ENCODE measurements at places on chromosomes 5 and 9. TPM values are rescaled to one million over a fixed set of nuclear protein-coding genes. Genes with fewer than 3 reads are reported as not detected.

DNA sequence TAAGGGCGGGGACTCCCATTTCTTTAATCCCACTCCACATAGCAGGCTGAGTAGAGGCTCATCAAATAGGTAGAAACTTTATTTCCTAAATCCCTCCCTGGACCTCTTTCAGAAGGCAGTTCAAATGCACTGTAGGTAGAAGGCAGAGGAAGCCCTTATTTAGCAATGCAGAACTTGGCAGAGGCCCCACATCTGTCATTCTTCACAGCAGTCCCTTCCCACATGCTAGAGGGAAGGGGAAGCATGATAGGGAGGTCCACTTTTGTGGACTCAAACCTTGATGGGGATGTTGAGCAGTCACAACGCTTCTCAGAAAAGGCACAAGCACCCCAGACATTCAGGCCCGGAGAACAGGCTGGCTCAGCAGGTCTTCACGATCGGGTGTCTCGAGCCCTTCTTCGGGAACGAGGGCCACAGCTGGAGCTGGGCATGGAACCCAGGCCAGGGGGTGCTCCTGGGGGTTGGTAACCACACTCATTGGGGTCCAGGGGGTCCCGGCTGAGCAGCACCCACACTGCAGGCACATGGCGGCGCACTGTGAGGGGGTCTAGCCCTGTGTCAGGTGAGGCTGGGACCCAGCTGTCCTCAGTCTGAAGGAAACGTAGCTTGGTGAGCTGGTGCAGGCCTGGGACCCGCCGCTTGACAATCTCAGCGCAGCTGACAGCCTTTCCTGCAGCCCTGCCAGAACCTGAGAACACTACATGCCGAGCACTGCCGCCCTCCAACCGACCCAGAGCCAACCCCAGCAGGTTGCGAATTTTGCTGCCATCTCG, 1.3 kb downstream of the RPP25L start:
- H3K4me1 ChIP-seq = peaks cover 13% of the 10 kb centered on the region
- no peak overlapping the region for H3K4me3 ChIP-seq
- no peak overlapping the region for H3K27ac ChIP-seq
- H3K36me3 ChIP-seq = peaks cover 23% of the 10 kb centered on the region

DNA sequence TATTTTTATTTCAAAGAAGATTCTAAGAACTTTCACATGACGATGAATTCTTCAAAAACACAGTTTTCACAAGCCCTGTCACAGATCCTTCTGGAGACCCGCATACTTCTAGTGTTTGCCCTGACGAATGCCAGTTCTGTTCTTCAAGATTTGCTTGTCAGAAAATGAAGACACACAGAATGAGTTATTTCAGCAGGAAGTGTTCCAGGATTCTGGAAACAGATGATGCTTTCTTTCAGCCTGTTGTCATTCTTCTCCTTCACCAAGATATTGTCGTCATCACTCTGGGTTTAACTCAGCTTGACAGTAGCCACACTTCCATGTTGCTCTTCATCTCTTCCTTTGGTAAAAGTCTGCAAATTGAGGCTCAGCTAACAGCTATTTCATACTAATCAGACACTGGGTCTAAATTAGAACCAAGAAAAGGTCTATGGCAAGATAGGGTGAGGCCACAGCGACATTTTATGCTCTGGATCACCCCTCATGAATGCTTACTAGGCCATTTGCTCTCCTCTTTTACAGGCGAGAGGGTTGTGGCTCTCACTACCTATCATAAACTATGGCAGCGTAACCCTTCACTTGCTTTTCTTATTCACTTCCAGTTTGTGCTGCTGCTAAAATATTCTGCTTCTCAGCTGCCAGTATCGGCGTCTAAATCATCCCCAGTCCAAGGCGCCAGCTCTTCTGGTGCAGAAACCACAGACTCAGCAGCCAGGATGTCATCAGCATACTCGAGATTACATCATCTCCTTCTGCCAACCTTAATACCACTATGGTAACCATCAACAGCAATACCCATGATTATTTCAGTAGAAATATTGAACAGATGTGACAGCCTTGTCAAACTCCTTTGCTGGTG, 159.6 kb upstream of the TBCA start:
- no peaks in the 10 kb centered on the region for H3K4me1 ChIP-seq
- no peak for DNase-seq
- no peak overlapping the region for H3K4me3 ChIP-seq
- H3K36me3 ChIP-seq = no peaks in the 10 kb centered on the region
- no peak overlapping the region for H3K27ac ChIP-seq

GRCh38 chr5:169768416-169768815, 131.3 kb downstream of the DOCK2 start:
- no peaks in the 10 kb centered on the region for H3K4me1 ChIP-seq
- H3K4me3 ChIP-seq = no peak overlapping the region
- no peak overlapping the region for H3K27ac ChIP-seq
- no peaks in the 10 kb centered on the region for H3K36me3 ChIP-seq
- no peaks in the 10 kb centered on the region for H3K27me3 ChIP-seq
- DNase-seq = no peak

Gene GABRA1
- not detected for total RNA-seq

- H3K27ac ChIP-seq = no peak overlapping the region
- DNase-seq = peak; percentile 40
- peaks cover 75% of the 10 kb centered on the region for H3K36me3 ChIP-seq
- H3K4me3 ChIP-seq = no peak overlapping the region
Observed at GRCh38 chr9:98767915-98768314, 28.4 kb downstream of the ANKS6 start.

GRCh38 chr9:5483306-5483705, 27.0 kb upstream of the PDCD1LG2 start:
- no peak overlapping the region for H3K27ac ChIP-seq
- no peak overlapping the region for H3K4me3 ChIP-seq
- no peaks in the 10 kb centered on the region for H3K36me3 ChIP-seq
- DNase-seq = no peak
- no peaks in the 10 kb centered on the region for H3K27me3 ChIP-seq

GRCh38 chr5:163724305-163724704, 218.9 kb downstream of the MAT2B start:
- H3K27me3 ChIP-seq = no peaks in the 10 kb centered on the region
- H3K4me3 ChIP-seq = no peak overlapping the region
- no peak for DNase-seq
- H3K27ac ChIP-seq = no peak overlapping the region
- no peaks in the 10 kb centered on the region for H3K36me3 ChIP-seq
- H3K4me1 ChIP-seq = no peaks in the 10 kb centered on the region

GRCh38 chr5:72187388-72188075, 80.3 kb downstream of the MAP1B start:
- DNase-seq = no peak
- H3K4me3 ChIP-seq = no peak overlapping the region
- no peaks in the 10 kb centered on the region for H3K27me3 ChIP-seq

- peaks cover 6% of the 10 kb centered on the region for H3K4me1 ChIP-seq
- DNase-seq = no peak
- H3K27me3 ChIP-seq = no peaks in the 10 kb centered on the region
- H3K27ac ChIP-seq = peak overlapping the region; percentile 53
- no peak overlapping the region for H3K4me3 ChIP-seq
- no peaks in the 10 kb centered on the region for H3K36me3 ChIP-seq
Observed at GRCh38 chr5:143557061-143557818, 153.8 kb upstream of the NR3C1 start.

GRCh38 chr5:158958021-158958994, 141.4 kb downstream of the EBF1 start:
- H3K36me3 ChIP-seq = no peaks in the 10 kb centered on the region
- DNase-seq = no peak
- H3K27me3 ChIP-seq = no peaks in the 10 kb centered on the region
- peaks cover 14% of the 10 kb centered on the region for H3K4me1 ChIP-seq
- peak overlapping the region; percentile 32 for H3K4me3 ChIP-seq

DNA sequence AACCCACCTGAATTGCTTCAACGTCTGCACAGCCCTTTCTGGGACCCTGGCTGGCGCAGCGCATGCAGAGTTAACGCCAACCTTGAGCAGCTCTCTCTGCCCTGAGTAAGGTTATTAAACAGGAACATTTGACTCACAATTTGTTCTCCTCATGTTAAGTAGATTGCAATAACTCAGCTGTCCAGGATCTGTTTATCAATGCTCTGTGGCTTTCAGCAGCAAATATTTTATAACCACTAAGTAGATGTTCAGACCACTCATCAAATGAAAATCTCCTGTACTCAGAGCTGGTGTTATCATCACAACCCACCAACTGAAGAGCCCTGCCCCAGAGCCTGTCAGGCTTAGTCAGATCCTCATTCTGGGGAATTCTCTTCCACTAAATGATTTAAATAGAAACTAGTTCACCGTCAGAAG, 403.0 kb downstream of the ZNF608 start:
- H3K27me3 ChIP-seq = no peaks in the 10 kb centered on the region
- H3K27ac ChIP-seq = no peak overlapping the region
- peaks cover 6% of the 10 kb centered on the region for H3K4me1 ChIP-seq
- no peak overlapping the region for H3K4me3 ChIP-seq

DNA sequence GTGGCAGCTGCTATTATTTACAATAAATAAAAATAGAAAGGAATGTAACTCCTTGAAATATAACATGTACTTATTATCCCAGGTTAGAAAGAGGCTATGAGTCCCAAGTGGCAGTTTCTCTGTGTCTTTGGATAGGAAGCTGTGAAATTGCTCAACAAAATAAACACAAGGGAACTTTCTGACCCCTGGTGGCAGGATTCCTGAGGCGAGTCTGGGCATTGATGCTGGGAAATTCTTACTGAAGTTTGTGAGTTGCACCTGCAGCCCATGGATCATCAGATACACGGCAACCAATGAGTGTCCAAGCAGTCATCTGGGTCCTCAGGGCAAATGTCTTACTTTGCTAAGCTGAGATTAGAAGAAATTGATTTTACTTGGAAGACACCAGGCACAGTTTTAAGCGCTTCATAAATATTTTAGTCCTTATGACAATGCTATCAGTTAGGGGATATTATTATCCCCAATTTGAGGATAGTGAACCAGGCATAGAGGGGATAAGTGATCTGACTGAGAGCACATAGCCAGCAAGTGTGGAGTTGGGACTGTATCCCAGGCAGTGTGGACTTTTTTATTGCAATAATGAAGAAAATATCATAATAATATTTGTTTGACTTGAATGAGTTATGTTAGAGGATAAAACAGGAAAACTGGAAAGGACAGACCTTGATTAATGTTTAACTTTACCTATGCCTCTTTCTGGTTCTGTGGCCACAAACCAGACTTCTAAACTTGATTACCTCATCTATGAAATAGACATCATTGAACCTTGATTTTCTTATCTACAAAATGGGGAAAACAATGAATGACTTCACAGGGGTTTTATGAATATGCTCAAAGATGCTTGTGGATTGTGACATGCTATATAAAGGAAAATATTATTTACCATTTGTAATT, 265.5 kb upstream of the ADAMTSL1 start:
- no peaks in the 10 kb centered on the region for H3K27me3 ChIP-seq
- no peak for DNase-seq
- H3K36me3 ChIP-seq = no peaks in the 10 kb centered on the region
- H3K4me1 ChIP-seq = no peaks in the 10 kb centered on the region
- H3K27ac ChIP-seq = no peak overlapping the region
- H3K4me3 ChIP-seq = no peak overlapping the region

DNA sequence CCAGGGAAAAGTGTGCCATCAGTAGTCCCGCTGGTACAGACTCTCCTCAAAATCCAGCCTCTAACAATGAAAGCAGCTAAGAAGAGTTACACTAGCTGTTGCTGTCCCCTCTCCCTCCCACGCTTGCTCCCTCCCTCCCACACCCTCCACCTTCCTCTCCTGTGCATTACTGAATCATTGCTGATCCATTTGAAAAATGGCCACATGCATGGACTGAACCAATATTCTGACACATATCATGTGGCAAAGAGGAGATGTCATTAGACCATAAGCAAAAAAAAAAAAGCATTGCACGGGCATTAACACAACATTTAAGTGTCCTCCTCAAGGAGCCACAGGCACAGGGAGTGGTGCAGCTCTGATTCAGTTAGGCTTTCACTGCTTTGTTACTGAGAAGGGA, 37.9 kb downstream of the LHFPL2 start:
- no peaks in the 10 kb centered on the region for H3K36me3 ChIP-seq
- H3K27ac ChIP-seq = peak overlapping the region; percentile 62
- no peaks in the 10 kb centered on the region for H3K27me3 ChIP-seq
- no peaks in the 10 kb centered on the region for H3K4me1 ChIP-seq

DNA sequence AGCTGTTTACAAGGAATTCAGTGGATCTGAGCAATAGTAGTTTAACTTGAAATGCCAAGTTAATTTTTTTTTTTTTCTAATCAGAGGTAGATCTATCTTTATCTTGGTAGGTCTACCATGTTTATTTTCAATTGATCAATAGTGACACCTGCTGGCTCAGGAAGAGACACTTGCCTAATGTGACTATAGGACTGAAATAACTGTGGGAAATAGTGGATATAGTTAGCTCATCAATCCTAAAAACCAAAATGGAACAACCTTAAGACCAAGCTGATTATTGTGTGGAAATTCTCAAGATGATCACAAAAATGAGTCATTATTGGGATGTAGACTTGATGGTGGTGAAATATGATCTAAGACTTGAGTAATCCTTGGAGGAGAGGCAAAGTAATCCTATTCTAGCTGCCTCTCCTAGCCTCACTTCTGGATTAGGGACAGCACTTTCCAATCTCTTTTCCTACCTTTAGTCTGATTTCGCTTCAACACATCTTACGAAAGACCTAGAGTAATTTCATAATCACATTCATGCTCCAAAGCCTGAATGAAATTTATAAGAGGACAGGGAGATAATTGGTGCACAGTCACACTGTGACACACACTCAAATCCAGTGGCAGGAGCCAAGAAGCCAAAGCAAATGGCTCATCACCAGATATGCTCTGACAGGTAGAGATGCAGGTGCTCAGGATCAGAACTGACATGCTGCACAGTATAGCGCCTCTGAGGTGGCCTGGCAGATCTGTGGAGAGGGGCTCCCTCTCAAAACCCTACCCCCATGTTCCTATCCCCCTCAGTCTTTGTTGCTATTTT, 156.3 kb downstream of the HMHB1 start:
- no peaks in the 10 kb centered on the region for H3K36me3 ChIP-seq
- H3K4me3 ChIP-seq = no peak overlapping the region
- no peak overlapping the region for H3K27ac ChIP-seq

GRCh38 chr9:110015759-110016158, 192.2 kb downstream of the C9orf152 start:
- no peaks in the 10 kb centered on the region for H3K4me1 ChIP-seq
- H3K27me3 ChIP-seq = no peaks in the 10 kb centered on the region
- H3K36me3 ChIP-seq = peaks cover 8% of the 10 kb centered on the region

GRCh38 chr5:75964008-75964407, 119.2 kb upstream of the SV2C start:
- H3K4me3 ChIP-seq = no peak overlapping the region
- no peaks in the 10 kb centered on the region for H3K4me1 ChIP-seq
- no peak overlapping the region for H3K27ac ChIP-seq
- H3K27me3 ChIP-seq = no peaks in the 10 kb centered on the region
- no peak for DNase-seq
- H3K36me3 ChIP-seq = no peaks in the 10 kb centered on the region

Gene NPDC1
- 579 TPM for total RNA-seq

DNA sequence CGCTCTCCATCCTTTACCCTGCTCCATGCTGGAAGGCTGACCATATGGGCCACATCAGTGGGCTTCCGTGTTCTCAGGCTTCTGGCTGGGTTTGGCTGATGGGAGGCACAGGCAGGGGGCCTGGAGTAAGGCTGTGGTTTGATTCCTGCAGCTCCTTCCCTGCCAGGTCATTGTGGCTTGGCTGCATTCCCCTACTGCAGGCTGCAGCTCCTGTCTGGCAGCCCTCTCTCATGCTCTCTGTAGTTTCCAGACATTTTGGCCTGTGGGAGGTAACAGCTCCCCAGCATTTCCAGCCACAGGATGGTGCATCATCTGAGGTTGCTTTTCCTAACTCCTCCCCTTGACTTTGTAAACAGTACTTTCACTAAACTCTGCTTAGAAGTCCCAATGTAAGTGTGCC, 102.0 kb upstream of the PTPN3 start:
- H3K4me3 ChIP-seq = no peak overlapping the region
- no peaks in the 10 kb centered on the region for H3K36me3 ChIP-seq
- DNase-seq = no peak
- no peaks in the 10 kb centered on the region for H3K27me3 ChIP-seq

Gene NSG2
- not detected for total RNA-seq
